ENCODE measurements at places on chromosomes 13 and 19. TPM values are rescaled to one million over a fixed set of nuclear protein-coding genes. Genes with fewer than 3 reads are reported as not detected.

Gene SLC46A3
- 18.7 TPM for total RNA-seq

Gene LGALS7B
- total RNA-seq: not detected

Gene TMEM86B
- total RNA-seq: 22.1 TPM

Gene BRCA2
- total RNA-seq: 3.2 TPM

Gene CFD
- 1.1 TPM for total RNA-seq

Gene GAPDHS
- total RNA-seq: not detected

Gene DHDH
- 1.6 TPM for total RNA-seq

Gene FGF21
- total RNA-seq: not detected

Gene AP1M2
- not detected for total RNA-seq

Gene CEACAM8
- total RNA-seq: not detected

Gene MAST1
- total RNA-seq: not detected

Gene MIA
- 11.2 TPM for total RNA-seq

Gene UPF1
- 127 TPM for total RNA-seq

Gene NUMBL
- 15.8 TPM for total RNA-seq

Gene TMEM91
- 14.3 TPM for total RNA-seq

DNA sequence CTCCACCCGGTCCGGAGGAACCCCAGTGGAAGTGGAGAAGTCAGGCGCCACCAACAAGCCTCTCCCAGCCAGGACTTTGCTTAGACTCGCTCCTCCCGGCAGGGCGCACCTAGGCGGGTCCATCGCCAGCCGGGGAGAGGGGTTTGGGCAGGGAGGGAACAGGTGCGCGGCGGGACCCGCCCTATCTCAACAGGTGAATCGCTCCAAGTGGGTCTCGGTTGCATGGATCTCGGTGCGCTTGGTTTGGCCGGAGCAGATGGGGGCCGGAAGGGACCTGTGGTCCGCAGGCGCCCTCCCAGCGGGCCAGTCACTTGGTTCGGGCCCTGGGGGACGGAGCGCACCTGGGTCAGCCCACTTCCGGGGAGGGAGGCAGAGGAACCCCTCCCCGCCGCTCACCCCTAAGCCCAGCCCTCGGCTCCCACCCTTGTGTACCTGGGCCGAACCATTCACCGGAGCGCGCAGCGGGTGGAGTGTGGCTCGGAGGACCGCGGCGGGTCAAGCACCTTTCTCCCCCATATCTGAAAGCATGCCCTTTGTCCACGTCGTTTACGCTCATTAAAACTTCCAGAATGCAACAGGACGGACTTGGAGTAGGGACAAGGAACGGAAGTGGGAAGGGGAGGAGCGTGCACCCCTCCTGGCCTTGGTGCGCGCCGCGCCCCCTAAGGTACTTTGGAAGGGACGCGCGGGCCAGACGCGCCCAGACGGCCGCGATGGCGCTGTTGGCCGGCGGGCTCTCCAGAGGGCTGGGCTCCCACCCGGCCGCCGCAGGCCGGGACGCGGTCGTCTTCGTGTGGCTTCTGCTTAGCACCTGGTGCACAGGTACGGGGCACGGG, at the start of gene LSR:
Gene LSR, plus strand, starts transcription at position 693 of the 836 bp plus-strand sequence. Its CDS starts 21 bp downstream, at position 714.
- H3K4me3 ChIP-seq: peak within 1 kb of the TSS; percentile 94
- H3K27me3 ChIP-seq: no peaks in the 10 kb centered on the region
- peak within 1 kb of the TSS; percentile 61 for H3K27ac ChIP-seq
- H3K36me3 ChIP-seq: peaks cover 7% of the 10 kb centered on the region
- peak; percentile 84 for DNase-seq

- no peak overlapping the region for H3K27ac ChIP-seq
- DNase-seq: no peak
- no peaks in the 10 kb centered on the region for H3K36me3 ChIP-seq
- H3K4me1 ChIP-seq: no peaks in the 10 kb centered on the region
- H3K27me3 ChIP-seq: no peaks in the 10 kb centered on the region
Measured at GRCh38 chr19:54561840-54562239, 11.8 kb upstream of the LILRA2 start.

- no peak overlapping the region for H3K27ac ChIP-seq
- no peak overlapping the region for H3K4me3 ChIP-seq
- DNase-seq: no peak
- H3K36me3 ChIP-seq: no peaks in the 10 kb centered on the region
Measured at GRCh38 chr13:27952876-27953675, 16.0 kb downstream of the CDX2 start.

GRCh38 chr19:49614096-49614833, 23.3 kb downstream of the PRR12 start:
- peaks cover 5% of the 10 kb centered on the region for H3K4me1 ChIP-seq
- peaks cover 52% of the 10 kb centered on the region for H3K36me3 ChIP-seq
- H3K27me3 ChIP-seq: no peaks in the 10 kb centered on the region
- no peak for DNase-seq
- no peak overlapping the region for H3K4me3 ChIP-seq

DNA sequence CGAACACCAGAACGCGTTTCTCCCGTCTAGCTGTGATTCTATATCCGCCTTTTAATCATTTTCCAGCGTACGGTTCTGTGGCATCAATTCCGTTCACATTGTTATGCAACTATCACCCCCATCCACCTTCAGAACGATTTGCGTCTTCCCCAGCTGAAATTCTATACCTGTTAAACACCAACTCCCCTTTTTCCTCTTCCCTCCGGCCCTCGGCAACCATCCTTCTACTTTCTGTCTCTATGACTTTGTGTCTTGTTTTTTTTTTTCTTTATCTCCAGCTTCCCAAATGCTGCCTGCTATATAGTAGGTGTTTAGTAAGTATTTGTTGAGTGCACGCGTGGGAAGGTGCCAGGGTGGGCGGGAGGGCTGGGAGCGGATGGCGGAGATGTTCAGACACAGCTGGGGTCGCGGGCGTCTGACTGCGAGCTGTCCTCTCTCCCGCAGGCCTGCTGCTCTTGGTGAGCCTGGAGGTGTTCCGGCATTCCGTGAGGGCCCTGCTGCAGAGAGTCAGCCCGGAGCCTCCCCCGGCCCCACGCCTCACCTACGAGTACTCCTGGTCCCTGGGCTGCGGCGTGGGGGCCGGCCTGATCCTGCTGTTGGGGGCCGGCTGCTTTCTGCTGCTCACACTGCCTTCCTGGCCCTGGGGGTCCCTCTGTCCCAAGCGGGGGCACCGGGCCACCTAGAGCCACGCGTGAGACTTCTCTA, 20.2 kb downstream of the CACNG6 start:
- H3K27ac ChIP-seq: no peak overlapping the region
- H3K4me3 ChIP-seq: no peak overlapping the region
- no peaks in the 10 kb centered on the region for H3K4me1 ChIP-seq
- H3K27me3 ChIP-seq: no peaks in the 10 kb centered on the region
- H3K36me3 ChIP-seq: no peaks in the 10 kb centered on the region
- DNase-seq: no peak

GRCh38 chr13:73894995-73895571, 239.1 kb downstream of the KLF12 start:
- H3K4me3 ChIP-seq: no peak overlapping the region
- no peak for DNase-seq
- H3K27ac ChIP-seq: no peak overlapping the region
- no peaks in the 10 kb centered on the region for H3K27me3 ChIP-seq

GRCh38 chr13:87234981-87235380, 436.2 kb upstream of the SLITRK5 start:
- no peaks in the 10 kb centered on the region for H3K27me3 ChIP-seq
- no peak for DNase-seq
- no peak overlapping the region for H3K4me3 ChIP-seq
- H3K36me3 ChIP-seq: no peaks in the 10 kb centered on the region
- no peaks in the 10 kb centered on the region for H3K4me1 ChIP-seq

GRCh38 chr13:44921246-44921877, 67.9 kb downstream of the NUFIP1 start:
- H3K36me3 ChIP-seq: no peaks in the 10 kb centered on the region
- no peak overlapping the region for H3K27ac ChIP-seq
- no peaks in the 10 kb centered on the region for H3K27me3 ChIP-seq
- DNase-seq: no peak
- peaks cover 10% of the 10 kb centered on the region for H3K4me1 ChIP-seq
- H3K4me3 ChIP-seq: no peak overlapping the region

DNA sequence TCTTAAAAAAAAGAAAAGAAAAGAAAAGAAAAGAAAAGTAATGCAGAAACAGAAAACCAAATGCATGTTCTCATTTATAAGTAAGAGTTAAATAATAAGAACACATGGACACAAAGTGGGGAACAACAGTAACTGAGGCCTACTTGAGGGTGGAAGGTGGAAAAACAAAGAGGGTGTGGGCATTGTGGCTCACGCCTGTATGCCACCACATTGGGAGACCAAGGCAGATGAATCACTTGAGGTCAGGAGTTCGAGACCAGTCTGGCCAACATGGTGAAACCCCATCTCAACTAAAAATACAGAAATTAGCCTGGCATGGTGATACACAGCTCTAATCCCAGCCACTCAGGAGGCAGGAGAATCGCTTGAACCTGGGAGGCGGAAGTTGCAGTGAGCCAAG, 8.1 kb downstream of the ZNF708 start:
- no peak overlapping the region for H3K4me3 ChIP-seq
- no peak overlapping the region for H3K27ac ChIP-seq
- peaks cover 46% of the 10 kb centered on the region for H3K4me1 ChIP-seq
- no peaks in the 10 kb centered on the region for H3K27me3 ChIP-seq
- no peak for DNase-seq

DNA sequence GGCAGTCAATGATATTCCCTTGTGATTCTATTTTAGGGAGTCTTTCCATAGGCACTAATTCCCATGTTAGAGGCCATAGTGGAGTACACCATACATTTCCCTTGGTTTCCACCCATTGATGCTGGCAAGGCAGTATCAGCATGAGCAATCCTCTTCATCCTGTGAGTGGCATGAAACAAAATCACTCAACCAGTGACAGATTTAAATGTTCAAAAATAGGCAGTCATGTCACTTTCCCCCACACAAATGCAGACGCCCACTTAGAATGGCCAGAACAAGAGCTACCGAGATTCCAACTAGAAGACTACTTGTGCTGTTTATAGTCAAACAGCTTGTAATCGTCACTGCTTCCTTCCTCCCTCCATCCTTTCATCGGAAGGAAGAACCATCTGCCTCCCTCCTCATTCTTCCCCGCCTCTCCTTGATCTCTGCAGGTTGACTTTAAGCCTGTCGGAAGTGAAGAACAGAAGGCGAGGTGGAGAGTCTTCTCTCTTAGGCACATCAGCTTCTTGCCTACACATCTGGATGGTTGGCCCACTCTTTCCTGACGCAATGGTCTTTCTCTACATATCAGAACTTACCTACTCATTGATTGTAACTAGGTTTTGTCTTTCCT, 22.6 kb downstream of the RASL11A start:
- H3K4me1 ChIP-seq: peaks cover 30% of the 10 kb centered on the region
- no peaks in the 10 kb centered on the region for H3K27me3 ChIP-seq
- no peaks in the 10 kb centered on the region for H3K36me3 ChIP-seq

GRCh38 chr13:72586518-72586917, 140.9 kb downstream of the MZT1 start:
- no peak for DNase-seq
- H3K27ac ChIP-seq: no peak overlapping the region
- no peaks in the 10 kb centered on the region for H3K36me3 ChIP-seq
- no peaks in the 10 kb centered on the region for H3K27me3 ChIP-seq
- no peak overlapping the region for H3K4me3 ChIP-seq

- H3K27me3 ChIP-seq: no peaks in the 10 kb centered on the region
- no peak for DNase-seq
- no peak overlapping the region for H3K27ac ChIP-seq
- H3K4me3 ChIP-seq: no peak overlapping the region
- no peaks in the 10 kb centered on the region for H3K36me3 ChIP-seq
Measured at GRCh38 chr19:2728783-2729387, 7.7 kb upstream of the DIRAS1 start.

DNA sequence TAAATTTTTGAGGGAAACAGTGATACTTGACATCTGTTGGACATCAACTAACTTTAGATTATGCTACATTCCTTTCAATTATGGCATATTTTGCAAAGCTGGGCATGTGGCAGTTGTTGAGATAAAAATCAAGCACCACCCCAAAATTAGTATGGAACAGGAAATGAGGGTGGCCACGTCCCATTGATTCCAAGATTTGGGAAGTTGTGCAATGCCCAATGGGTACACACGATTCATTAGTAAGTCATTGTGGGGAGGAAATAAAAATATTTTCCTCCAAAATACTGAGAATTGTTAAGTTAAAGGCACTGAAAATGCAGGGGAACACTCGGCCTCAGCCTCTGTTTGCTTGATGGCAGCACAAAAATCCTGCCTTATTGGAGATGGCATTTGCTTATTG, 7.6 kb downstream of the ERICH6B start:
- no peak for DNase-seq
- no peaks in the 10 kb centered on the region for H3K27me3 ChIP-seq
- H3K4me1 ChIP-seq: no peaks in the 10 kb centered on the region
- H3K27ac ChIP-seq: no peak overlapping the region
- H3K4me3 ChIP-seq: no peak overlapping the region

DNA sequence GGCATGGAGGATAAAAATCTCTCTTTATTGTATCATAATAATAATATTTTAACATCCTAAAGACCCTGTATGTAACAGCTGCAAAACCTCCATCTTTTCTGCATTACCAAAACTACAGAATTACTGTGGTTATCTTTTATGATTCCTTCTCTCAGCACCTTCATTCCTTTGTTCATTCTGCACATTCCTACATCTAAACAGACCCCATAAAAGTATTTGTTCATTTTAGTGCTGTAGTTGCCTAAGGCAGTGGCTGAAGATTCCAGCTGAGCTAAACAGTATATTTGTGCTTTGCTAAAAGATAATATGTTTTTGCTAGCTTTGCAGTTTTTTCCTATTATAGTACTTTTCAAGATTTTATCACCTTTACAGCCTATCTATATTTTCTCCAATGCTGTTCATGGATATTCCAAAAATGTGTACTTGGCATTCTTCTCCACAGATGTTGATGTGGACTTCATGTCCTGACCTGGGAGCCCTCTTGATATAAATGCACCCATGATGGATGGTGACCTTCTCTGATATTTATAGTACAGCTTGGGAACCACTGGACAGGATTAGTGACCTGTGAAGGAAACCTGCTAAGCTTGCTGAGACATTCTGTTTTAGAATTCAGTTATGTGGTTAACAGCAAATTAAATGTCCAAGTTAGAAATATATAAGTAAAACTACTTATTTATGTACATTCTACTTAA, 2832.9 kb upstream of the PCDH20 start:
- H3K4me3 ChIP-seq: no peak overlapping the region
- no peaks in the 10 kb centered on the region for H3K4me1 ChIP-seq
- no peak for DNase-seq
- no peak overlapping the region for H3K27ac ChIP-seq

DNA sequence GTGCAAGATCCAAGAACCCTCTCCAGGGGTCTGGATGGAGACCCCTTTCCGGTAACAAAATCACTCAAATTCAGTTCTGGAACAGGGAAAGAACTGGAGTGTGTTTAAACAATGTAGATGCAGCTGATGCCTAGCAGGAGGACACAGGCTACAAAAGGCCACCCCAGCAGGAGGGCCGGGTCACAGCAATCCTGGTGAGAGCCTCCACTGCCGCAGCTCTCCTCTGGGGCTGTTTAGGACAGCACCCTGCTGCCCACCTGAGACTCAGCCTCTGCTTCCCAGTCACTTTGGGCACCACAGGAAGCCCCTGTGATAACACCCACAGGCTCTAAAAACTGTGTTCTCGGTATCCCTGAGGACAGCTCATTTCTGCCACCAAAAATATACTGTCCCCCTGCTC, 318.7 kb upstream of the NBEA start:
- no peak for DNase-seq
- H3K4me1 ChIP-seq: no peaks in the 10 kb centered on the region

All from CD4-positive, alpha-beta memory T cell (primary cell).